AG04449 (cell line): ENCODE measurements at places on chromosomes 12 and 14.

DNA sequence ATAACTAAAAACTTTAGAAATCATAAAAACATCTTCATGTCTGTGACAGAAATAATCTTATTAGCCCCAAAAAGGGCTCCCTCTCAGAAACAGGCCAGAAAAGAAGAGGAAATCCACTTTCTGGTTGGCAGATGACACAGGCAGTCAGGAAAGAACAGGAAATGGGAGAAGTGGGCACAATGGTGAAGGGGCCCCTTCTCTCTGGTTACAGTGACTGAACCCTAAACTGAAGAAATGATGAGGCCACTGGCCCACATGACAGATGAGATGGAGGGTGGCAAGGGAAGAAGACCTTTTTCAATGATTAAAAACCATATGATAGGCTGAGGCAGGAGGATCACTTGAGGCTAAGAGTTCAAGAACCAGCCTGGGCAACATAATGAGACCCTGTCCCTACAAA, 21.1 kb downstream of the TCTN1 start:
- no peak for DNase-seq

DNA sequence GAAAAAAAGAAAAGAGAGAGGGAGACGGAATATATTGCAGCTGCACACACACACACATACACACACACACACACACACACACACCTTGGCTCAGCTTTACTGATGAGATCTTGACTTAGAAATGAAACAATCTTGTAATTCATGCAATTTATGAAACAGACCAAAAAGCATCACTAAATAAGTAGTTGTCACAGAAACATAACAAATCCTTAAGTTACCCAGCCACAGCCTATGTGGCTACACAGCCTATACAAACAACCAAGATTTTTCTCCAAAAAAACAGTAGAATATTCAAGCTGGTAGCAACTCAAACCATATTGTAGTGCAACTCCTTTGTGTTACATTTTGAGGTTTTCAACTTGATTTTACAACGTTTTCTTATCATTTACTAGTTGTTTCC, 37.9 kb upstream of the GNG2 start:
- no peak for DNase-seq

DNA sequence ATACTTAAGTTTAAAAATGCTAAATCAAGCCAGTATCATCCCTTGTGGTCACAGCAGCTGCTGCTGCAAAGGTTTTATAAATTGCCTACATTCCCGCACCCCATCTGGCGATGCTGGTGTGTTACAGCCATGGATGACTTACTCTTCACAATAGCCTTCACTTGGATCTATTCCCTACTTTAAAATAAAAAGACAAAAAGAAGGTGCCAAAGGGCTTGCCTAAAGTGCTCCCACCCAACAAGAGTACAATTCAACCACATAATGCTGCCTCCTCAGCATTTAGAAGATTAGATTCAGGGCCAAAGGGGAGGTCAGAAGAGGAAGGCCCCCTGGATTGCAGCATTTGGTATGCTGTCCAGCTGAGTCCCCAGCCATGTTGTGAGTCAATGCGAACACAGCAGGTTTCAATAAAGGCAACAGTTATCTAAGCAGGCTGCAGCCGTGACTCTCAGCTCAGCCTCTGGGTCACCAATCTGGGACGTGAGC, 176.1 kb downstream of the DAD1 start:
- no peak for DNase-seq

- DNase-seq: no peak
Observed at GRCh38 chr14:53306911-53307310, 153.8 kb upstream of the DDHD1 start.

- DNase-seq: no peak
Observed at GRCh38 chr12:98771811-98772752, 127.0 kb downstream of the APAF1 start.

GRCh38 chr12:54749191-54749818, 101.1 kb upstream of the DCD start:
- no peak for DNase-seq

- no peak for DNase-seq
Observed at GRCh38 chr12:97075934-97076630, 169.0 kb downstream of the NEDD1 start.

- DNase-seq: peak; percentile 82
Observed at GRCh38 chr14:68779761-68780323, 13.0 kb downstream of the ZFP36L1 start.

GRCh38 chr12:122862110-122862634, 26.9 kb downstream of the HIP1R start:
- no peak for DNase-seq

DNA sequence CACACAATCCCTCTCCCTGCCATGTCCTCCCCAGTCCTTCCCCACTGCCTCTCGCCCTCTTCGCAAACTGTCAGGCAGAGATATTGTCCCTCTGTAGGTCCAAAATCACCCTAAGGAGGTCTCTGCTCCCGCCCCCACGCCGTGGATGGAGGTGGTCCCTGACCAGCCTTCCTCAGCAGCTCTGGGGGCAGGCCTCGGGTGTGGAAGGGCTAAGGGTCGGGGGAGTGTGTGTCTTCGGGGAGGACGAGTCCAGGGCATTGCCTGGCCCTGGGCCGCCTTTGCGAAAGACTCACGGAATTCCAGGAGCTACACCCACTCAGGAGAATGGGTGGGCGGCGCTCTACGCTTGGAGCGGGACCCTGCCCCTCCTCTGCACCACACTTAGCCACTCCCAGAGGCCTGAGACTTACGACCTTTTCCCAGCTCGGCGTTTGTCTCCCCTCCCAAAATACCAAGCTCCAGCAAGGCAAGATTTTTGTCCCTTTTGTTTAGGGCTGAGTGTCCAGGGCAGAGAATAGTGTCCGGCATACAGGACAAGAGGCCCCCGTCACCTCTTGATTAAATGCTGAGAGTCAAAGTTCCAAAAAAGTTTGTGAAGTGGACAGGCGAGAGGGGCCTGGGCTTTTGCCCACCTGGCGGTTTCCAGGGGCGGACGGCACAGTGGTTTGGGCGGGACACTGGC, 881 bp downstream of the PYGL start:
- no peak for DNase-seq

GRCh38 chr14:94031883-94032279, 5.7 kb downstream of the OTUB2 start:
- no peak for DNase-seq

DNA sequence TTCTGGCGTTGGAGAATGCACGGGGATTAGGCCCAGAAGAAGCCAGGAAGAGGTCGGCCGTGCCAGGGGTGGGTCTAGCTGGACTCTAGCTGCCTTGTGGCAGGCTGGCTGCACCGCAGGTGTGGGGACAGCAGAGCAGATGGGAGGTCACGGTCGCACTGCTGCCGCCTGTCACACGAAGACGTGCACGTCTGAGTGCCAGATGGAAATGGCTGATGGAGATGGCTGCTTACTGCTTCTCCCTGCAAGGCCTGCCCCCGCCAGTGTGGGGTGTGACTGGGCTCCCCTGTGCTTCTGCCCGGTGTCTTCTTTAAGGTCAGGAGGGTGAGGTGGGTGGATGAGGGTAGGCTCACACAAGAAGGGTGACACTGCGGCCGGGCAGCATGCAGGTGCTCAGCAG, 79.0 kb downstream of the MOK start:
- DNase-seq: no peak

DNA sequence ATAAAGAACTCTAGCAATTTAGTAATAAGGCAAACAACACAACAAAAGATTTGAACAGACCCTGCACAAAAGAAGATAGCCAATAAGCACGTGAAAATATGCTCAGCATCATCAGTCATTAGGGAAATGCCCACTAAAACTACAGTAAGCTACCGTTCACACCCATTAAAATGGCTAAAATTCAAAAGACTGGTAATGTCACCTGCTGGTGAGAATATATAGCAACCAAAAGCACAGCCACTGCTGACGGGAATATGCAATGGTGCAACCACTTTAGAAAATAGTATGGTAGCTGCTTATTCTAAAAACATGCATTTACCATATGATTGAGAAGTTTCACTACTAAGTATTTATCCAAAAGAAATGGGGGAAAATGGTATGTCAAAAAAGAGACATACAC, 74.9 kb downstream of the DPF3 start:
- no peak for DNase-seq

DNA sequence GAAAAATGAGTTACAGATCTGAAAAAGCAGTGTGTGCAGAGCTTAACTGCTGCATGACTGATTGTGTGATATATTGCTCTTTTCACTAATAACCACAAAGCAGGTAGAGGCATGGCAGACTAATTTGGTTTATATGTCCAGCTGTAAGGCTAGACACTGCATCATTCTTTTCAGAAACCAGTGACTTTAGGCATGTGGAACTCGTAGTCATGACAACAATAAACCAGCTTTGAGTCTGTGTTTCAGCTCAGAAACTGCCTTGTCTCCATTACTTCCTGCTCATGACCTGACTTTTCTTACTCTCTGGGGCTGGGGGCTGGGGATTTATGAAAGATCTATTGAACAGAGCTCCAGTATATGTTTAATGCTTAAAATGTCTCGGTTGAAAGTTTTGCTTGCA, 146.8 kb upstream of the LRIG3 start:
- DNase-seq: peak; percentile 42

- no peak for DNase-seq
Observed at GRCh38 chr12:19910681-19911080, 457.7 kb upstream of the PDE3A start.

DNA sequence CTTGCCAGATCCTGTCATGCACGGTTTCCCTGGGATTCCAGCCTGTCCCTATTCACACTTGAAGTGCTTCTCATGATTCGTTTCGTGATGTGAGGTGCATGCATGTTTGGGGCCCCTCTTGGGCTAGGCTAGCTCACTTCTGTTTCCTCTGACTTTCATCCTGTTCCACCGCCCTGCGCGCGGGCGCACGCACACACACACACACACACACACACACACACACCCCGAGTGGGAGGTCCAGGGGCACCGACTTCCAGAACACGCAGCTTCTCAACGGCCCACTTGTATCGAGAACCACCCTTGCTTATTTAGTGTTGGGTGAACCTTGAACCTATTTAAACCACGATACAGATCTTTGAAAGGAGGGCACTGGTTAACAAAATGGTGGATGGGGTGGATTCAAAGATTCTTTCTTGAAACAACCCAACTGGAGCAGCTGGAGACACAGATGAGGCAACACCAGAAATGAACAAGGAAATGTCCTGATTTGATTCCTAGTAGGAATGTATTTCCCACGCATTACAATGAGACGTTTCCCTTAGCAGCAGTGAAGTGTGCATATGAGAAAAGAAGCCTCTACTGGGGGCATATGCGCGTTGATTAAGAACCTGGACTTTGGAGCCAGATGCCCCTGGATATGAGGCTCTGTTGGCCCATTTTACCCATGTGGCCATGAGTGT, 16.3 kb downstream of the ELK3 start:
- no peak for DNase-seq
